ENCODE measurements at places on chromosomes 4 and X.
A peak's percentile ranks its signal among the peaks of the same experiment; 100 is the strongest.

DNA sequence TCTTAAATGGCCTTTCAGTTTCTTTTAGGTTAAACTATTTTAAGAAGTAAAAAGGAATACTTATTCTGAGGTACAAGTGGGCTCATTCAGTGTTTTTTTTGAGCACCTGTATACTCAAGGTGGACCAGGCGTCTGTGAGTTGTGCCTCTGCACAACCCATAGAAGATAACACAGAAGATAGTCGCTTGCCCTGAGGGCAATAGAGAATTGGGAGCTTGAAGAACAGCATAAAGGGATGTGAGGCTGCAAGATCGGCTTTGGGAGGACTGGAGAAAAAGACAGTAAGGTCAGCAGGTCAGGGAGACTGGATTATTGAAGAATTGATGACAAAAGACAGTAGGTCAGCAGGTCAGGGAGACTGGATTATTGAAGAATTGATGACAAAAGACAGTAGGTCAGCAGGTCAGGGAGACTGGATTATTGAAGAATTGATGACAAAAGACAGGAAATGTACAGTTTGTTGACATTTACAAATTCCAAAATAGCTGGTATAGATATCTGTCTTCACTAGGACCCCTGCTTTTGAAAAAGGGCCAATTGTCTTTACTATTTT, 3.1 kb downstream of the CPE start:
- H3K27me3 ChIP-seq = no peaks in the 10 kb centered on the region
- H3K4me1 ChIP-seq = no peaks in the 10 kb centered on the region
- ATAC-seq = no peak
- no peak overlapping the region for H3K27ac ChIP-seq
- H3K4me3 ChIP-seq = no peak overlapping the region
- H3K36me3 ChIP-seq = no peaks in the 10 kb centered on the region

DNA sequence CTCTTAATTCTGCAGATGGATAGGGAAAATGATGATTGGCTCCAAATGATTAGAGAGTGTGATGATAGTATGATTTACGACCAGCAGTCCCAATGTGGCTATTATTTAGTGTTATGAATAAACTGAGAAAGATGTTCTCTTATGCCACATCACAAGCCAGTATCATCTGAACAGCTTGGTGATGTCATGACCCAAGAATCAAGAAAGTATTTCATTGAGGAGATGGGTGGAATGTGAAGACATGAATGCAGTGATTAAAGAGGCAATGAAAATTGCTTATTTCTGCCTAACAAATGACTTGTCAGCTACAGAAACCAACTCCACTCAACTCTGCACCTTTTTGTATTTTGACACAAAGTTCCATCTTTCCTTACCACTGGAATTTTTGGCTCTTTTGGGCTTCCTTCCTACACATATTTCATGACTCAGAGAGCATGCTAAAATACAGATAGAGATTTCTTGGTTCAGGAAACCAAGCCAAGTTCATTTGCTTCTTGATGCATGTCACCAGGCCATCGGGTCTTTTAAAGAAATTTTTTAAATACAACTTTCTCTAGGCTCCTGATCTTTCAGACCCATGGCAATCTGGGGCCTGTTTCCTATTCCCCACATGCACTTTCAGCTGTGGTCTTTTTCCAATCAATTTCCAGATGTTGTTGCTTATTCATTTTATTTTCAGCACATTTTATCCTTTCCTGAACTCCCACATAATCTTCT, 174.2 kb downstream of the HHIP start:
- H3K4me3 ChIP-seq = no peak overlapping the region
- no peak for ATAC-seq
- H3K4me1 ChIP-seq = no peaks in the 10 kb centered on the region
- H3K27ac ChIP-seq = no peak overlapping the region

DNA sequence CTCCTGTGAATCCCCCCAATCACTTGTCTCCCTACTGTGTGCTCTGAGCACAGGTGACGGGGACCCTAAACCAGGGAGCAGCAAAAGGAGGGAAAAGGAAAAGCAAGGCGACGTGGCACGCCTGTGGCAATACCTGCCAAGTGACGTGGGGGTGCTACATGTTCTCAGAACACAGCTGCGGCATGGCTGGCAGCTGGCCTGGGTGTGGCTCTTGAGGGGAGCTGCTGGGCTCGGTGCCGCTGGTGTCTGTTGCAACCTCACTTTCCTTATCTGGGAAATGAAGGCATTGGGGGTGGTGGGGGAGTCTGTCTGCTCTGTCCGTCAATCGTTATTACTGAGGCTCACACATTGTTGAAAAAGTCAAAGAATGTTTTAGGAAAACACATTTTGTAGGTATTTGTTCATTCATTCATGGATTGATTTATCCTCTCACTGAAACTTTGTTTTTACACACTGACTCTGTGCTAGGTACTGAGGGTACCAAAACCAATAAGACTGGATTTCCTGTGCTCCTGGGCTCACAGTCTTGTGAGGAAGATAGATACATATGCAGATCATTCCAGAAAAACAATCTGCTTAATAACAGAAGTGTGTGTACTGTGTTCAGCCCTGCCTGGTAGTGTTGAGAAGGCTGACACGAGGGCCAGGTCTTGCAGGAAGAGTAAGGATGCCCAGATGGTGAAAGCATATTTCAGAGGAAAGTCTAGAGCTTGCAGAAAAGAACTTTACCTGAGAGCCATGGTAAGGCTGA, 217.6 kb downstream of the PTTG2 start:
- H3K27me3 ChIP-seq = no peaks in the 10 kb centered on the region
- no peak overlapping the region for H3K4me3 ChIP-seq
- H3K27ac ChIP-seq = peak overlapping the region; percentile 8
- peak; percentile 55 for ATAC-seq
- H3K36me3 ChIP-seq = no peaks in the 10 kb centered on the region
- peaks cover 6% of the 10 kb centered on the region for H3K4me1 ChIP-seq

DNA sequence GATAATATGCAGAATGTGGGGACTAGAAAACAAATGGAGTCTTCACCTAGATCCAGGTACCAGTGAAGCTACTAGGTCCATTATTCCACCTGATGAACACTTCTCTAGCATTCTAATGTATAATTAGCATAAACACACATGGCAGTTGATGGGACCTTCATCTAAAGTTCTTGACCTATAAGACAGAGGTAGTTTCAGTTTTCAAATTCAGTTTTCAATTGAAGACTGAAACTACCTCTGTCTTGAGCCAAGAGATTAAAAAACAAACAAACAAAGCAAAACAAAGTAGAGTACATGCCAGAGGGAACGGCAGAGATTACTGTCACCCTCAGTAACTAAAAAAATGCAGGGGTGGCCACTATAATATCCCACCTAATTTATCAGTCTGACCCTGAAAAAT, 199.9 kb upstream of the NEIL3 start:
- no peak for ATAC-seq
- H3K36me3 ChIP-seq = no peaks in the 10 kb centered on the region
- no peak overlapping the region for H3K4me3 ChIP-seq
- no peak overlapping the region for H3K27ac ChIP-seq
- no peaks in the 10 kb centered on the region for H3K27me3 ChIP-seq

- ATAC-seq = no peak
- H3K27ac ChIP-seq = no peak overlapping the region
- no peaks in the 10 kb centered on the region for H3K27me3 ChIP-seq
- peaks cover under 1% of the 10 kb centered on the region for H3K36me3 ChIP-seq
- no peaks in the 10 kb centered on the region for H3K4me1 ChIP-seq
- H3K4me3 ChIP-seq = no peak overlapping the region
Measured at GRCh38 chrX:102784550-102784949, 64.0 kb downstream of the GPRASP3 start.

GRCh38 chrX:53481816-53482465, 47.8 kb upstream of the HSD17B10 start:
- no peak overlapping the region for H3K27ac ChIP-seq
- no peaks in the 10 kb centered on the region for H3K27me3 ChIP-seq
- peak; percentile 31 for ATAC-seq
- H3K4me3 ChIP-seq = no peak overlapping the region
- H3K4me1 ChIP-seq = no peaks in the 10 kb centered on the region
- no peaks in the 10 kb centered on the region for H3K36me3 ChIP-seq

GRCh38 chr4:25896776-25897539, 17.1 kb upstream of the SMIM20 start:
- H3K27me3 ChIP-seq = no peaks in the 10 kb centered on the region
- no peak overlapping the region for H3K4me3 ChIP-seq
- no peaks in the 10 kb centered on the region for H3K4me1 ChIP-seq
- no peak overlapping the region for H3K27ac ChIP-seq
- no peak for ATAC-seq

- no peaks in the 10 kb centered on the region for H3K4me1 ChIP-seq
- H3K4me3 ChIP-seq = no peak overlapping the region
Measured at GRCh38 chrX:2628751-2629315, 62.3 kb upstream of the CD99 start.

- ATAC-seq = no peak
- no peak overlapping the region for H3K4me3 ChIP-seq
- H3K36me3 ChIP-seq = no peaks in the 10 kb centered on the region
- H3K4me1 ChIP-seq = no peaks in the 10 kb centered on the region
- H3K27ac ChIP-seq = no peak overlapping the region
- H3K27me3 ChIP-seq = no peaks in the 10 kb centered on the region
Measured at GRCh38 chrX:83934220-83934619, 73.3 kb downstream of the CYLC1 start.

- H3K4me3 ChIP-seq = no peak overlapping the region
- no peaks in the 10 kb centered on the region for H3K4me1 ChIP-seq
- H3K36me3 ChIP-seq = no peaks in the 10 kb centered on the region
- H3K27me3 ChIP-seq = no peaks in the 10 kb centered on the region
- H3K27ac ChIP-seq = no peak overlapping the region
Measured at GRCh38 chr4:86129546-86129945, 230.3 kb downstream of the MAPK10 start.

- no peak for ATAC-seq
- no peak overlapping the region for H3K4me3 ChIP-seq
- peaks cover 14% of the 10 kb centered on the region for H3K4me1 ChIP-seq
- H3K36me3 ChIP-seq = peaks cover 78% of the 10 kb centered on the region
- H3K27me3 ChIP-seq = no peaks in the 10 kb centered on the region
Measured at GRCh38 chr4:56460085-56460484, 7.3 kb upstream of the SRP72 start.

GRCh38 chr4:104493081-104493831, 1.4 kb downstream of the CXXC4 start:
- no peaks in the 10 kb centered on the region for H3K36me3 ChIP-seq
- ATAC-seq = no peak
- peak overlapping the region; percentile 91 for H3K27ac ChIP-seq
- H3K4me3 ChIP-seq = peak overlapping the region; percentile 63

- H3K4me3 ChIP-seq = no peak overlapping the region
- no peaks in the 10 kb centered on the region for H3K4me1 ChIP-seq
- H3K27ac ChIP-seq = no peak overlapping the region
- H3K27me3 ChIP-seq = no peaks in the 10 kb centered on the region
- H3K36me3 ChIP-seq = no peaks in the 10 kb centered on the region
Measured at GRCh38 chrX:81195259-81195658, 6.5 kb downstream of the HMGN5 start.

- no peak overlapping the region for H3K27ac ChIP-seq
- H3K27me3 ChIP-seq = no peaks in the 10 kb centered on the region
- no peaks in the 10 kb centered on the region for H3K4me1 ChIP-seq
- H3K36me3 ChIP-seq = no peaks in the 10 kb centered on the region
Measured at GRCh38 chr4:70559211-70559830, 32.7 kb upstream of the AMBN start.

DNA sequence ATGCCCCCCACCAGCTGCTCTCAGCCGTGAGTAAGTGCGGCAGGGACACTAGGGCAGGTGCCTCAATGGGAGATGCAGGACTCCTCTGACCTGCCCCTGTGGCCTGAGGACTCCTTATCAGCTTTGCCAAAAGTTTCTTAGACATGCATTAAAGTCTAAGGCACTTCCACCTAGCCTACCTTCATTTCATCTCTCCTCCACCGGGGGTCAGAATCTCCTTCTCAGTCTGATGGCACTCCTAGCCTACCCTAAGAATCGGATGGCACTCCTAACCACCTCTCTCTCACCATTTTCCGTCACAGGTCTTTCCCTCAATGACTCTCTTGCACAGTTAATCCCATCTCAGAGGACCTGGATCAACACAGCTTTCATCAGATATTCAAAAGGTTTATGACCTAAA, 85.9 kb downstream of the OTC start:
- H3K27ac ChIP-seq = no peak overlapping the region
- no peak overlapping the region for H3K4me3 ChIP-seq
- no peaks in the 10 kb centered on the region for H3K36me3 ChIP-seq

DNA sequence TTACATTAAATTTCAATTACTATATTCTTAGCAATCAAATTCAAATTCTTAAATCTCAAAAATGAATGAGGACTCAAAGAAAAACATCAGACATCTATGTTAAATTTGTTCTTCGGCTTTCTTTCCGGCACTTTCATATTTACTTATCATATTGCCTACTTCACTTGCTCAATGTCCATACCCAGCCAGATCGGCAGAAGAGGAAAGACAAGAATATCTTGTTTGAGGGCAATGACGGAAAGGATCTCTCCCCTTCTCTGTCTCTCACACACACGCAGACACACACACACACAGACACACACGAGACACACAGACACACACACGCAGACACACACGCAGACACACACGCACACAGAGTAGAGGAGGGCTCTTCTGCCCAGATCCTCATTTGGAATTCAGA, 13.2 kb upstream of the IRF2 start:
- ATAC-seq = no peak
- H3K27me3 ChIP-seq = no peaks in the 10 kb centered on the region
- no peak overlapping the region for H3K4me3 ChIP-seq
- H3K27ac ChIP-seq = no peak overlapping the region

DNA sequence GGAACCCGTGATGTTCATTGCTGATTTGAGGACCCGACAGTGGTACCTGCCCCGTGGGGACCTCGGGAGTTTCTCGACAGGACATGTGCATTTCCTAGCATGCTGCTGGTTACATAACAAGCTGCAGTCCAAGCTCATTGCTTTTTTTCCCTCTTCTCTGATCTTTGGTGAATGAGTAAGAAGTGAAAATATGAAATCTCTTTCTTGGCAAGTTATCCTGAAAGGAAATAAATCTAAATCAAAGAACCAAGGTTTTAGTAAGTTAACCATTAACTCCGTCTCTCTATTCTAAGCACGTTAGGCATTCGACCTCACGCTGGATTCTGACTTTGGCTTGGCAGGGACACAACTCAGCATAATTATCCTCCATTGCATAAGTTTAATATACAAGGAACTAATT, 86.6 kb downstream of the STK32B start:
- H3K27ac ChIP-seq = no peak overlapping the region
- ATAC-seq = no peak
- no peaks in the 10 kb centered on the region for H3K27me3 ChIP-seq
- no peaks in the 10 kb centered on the region for H3K36me3 ChIP-seq
- H3K4me1 ChIP-seq = no peaks in the 10 kb centered on the region

GRCh38 chr4:86483773-86484172, 110.3 kb upstream of the PTPN13 start:
- no peaks in the 10 kb centered on the region for H3K36me3 ChIP-seq
- no peak overlapping the region for H3K27ac ChIP-seq
- H3K4me1 ChIP-seq = peaks cover 8% of the 10 kb centered on the region
- no peak for ATAC-seq
- no peak overlapping the region for H3K4me3 ChIP-seq
- H3K27me3 ChIP-seq = no peaks in the 10 kb centered on the region

GRCh38 chr4:14000091-14000814, 372.7 kb upstream of the BOD1L1 start:
- H3K4me3 ChIP-seq = no peak overlapping the region
- H3K27me3 ChIP-seq = no peaks in the 10 kb centered on the region
- no peak for ATAC-seq
- no peaks in the 10 kb centered on the region for H3K4me1 ChIP-seq
- no peaks in the 10 kb centered on the region for H3K36me3 ChIP-seq

All from gastroesophageal sphincter (tissue), 4 donors.